Colonic mucosa (tissue), 4 donors: ENCODE measurements at places on chromosomes 5 and 9. TPM values are rescaled to one million over a fixed set of nuclear protein-coding genes. Genes with fewer than 3 reads are reported as not detected.

DNA sequence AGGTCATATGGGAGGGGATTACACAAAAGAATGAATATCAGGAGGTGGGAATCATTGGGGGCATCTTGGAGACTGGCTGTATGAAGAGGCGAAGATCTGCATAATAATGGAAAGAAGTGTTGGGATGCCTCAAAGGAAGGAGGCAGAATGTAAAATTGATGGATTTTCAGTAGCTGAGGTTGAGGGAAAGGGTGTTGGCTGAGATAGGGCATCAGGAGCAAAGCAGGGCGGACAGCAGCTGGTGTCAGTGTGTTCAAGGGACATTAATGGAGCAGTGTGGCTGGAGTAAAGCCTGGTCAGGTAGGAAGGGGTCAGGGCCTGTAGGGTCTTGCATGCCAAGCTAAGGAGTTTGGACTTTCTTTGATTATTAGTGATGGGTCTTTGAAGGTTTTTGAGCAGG is 65.2 kb upstream of the TNFAIP8 start:
- H3K27ac ChIP-seq: no peak overlapping the region
- DNase-seq: no peak
- H3K36me3 ChIP-seq: no peaks in the 10 kb centered on the region

GRCh38 chr5:141493500-141494422 is 4.9 kb downstream of the PCDHGC5 start:
- DNase-seq: no peak
- peaks cover 11% of the 10 kb centered on the region for H3K27me3 ChIP-seq
- H3K4me3 ChIP-seq: no peak overlapping the region
- H3K27ac ChIP-seq: no peak overlapping the region
- no peaks in the 10 kb centered on the region for H3K36me3 ChIP-seq

DNA sequence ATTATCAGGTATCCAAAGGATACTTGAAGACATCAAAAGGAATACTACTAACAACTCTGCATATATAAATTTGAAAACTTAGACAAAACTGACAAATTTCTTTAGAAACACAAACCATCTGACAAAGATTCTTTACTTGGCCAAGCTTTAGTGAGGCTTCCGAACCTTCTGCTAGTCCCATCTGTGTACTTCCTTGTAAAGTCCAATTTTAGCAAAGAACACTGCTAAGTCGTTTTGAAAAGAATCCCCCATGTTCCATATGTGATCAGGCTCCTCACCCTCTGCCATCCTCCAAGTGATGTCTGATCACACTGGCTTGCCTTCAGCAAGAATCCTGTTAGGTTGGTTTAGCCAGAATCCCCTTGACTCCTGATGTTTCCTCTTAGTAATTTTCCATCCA is 150.0 kb upstream of the ACO1 start:
- no peak overlapping the region for H3K27ac ChIP-seq
- no peaks in the 10 kb centered on the region for H3K36me3 ChIP-seq
- H3K4me1 ChIP-seq: no peaks in the 10 kb centered on the region
- H3K27me3 ChIP-seq: no peaks in the 10 kb centered on the region
- no peak overlapping the region for H3K4me3 ChIP-seq

- H3K4me1 ChIP-seq: no peaks in the 10 kb centered on the region
- no peak overlapping the region for H3K27ac ChIP-seq
- DNase-seq: no peak
- H3K27me3 ChIP-seq: no peaks in the 10 kb centered on the region
- H3K36me3 ChIP-seq: no peaks in the 10 kb centered on the region
- no peak overlapping the region for H3K4me3 ChIP-seq
Observed at GRCh38 chr5:8848997-8849594, 696.8 kb downstream of the SEMA5A start.

DNA sequence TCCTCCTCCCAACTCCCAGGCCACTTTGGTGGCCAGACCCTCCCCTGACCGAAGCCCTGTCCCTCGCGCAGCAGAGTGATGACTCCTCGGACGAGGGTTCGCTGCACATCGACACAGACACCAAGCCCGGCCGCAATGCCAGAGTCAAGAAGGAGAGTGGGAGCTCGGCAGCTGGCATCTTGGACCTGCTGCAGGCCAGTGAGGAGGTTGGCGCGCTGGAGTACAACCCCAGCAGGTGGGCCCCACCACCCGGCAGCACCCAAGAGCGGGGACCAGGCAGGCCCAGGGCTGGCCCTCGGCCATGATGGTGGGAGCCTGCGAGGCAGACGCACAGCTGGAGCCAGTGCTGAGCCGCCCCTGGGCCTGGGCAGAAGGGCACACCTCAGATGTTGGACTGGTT is 90.6 kb downstream of the PHF2 start:
- no peak overlapping the region for H3K4me3 ChIP-seq
- no peaks in the 10 kb centered on the region for H3K36me3 ChIP-seq
- DNase-seq: no peak
- no peak overlapping the region for H3K27ac ChIP-seq
- H3K27me3 ChIP-seq: no peaks in the 10 kb centered on the region

DNA sequence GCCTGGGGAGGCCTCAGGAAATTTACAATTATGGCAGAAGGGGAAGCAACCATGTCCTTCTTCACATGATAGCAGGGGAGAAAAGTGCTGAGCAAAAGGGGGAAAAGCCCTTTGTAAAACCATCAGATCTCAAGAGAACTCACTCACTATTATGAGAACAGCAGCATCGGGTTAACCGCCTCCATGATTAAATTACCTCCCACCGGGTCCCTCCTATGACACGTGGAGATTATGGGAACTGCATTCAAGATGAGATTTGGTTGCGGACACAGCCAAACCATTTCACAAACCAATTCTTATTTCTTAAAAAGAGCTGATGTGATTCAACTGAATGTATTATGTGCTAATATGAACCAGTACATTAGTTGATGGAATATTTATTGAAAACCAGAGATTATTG is 63.9 kb downstream of the PARP8 start:
- no peaks in the 10 kb centered on the region for H3K36me3 ChIP-seq
- H3K27ac ChIP-seq: no peak overlapping the region
- no peak overlapping the region for H3K4me3 ChIP-seq
- H3K27me3 ChIP-seq: no peaks in the 10 kb centered on the region
- DNase-seq: no peak

FAM78A gene
- total RNA-seq: 2.0 TPM

GRCh38 chr5:134460551-134460950 is 48.9 kb upstream of the CDKN2AIPNL start:
- no peak for DNase-seq
- H3K4me1 ChIP-seq: peaks cover 9% of the 10 kb centered on the region
- no peak overlapping the region for H3K27ac ChIP-seq
- no peaks in the 10 kb centered on the region for H3K27me3 ChIP-seq
- H3K36me3 ChIP-seq: no peaks in the 10 kb centered on the region

GRCh38 chr5:30991462-30991861 is 202.0 kb upstream of the CDH6 start:
- no peaks in the 10 kb centered on the region for H3K4me1 ChIP-seq
- no peak overlapping the region for H3K27ac ChIP-seq
- no peaks in the 10 kb centered on the region for H3K27me3 ChIP-seq
- no peak for DNase-seq
- H3K4me3 ChIP-seq: no peak overlapping the region
- H3K36me3 ChIP-seq: no peaks in the 10 kb centered on the region

GRCh38 chr5:82466986-82467561 is 188.9 kb upstream of the RPS23 start:
- H3K27ac ChIP-seq: no peak overlapping the region
- H3K36me3 ChIP-seq: no peaks in the 10 kb centered on the region
- no peak overlapping the region for H3K4me3 ChIP-seq
- H3K27me3 ChIP-seq: no peaks in the 10 kb centered on the region

STK32A gene
- total RNA-seq: 0.77 TPM

DNA sequence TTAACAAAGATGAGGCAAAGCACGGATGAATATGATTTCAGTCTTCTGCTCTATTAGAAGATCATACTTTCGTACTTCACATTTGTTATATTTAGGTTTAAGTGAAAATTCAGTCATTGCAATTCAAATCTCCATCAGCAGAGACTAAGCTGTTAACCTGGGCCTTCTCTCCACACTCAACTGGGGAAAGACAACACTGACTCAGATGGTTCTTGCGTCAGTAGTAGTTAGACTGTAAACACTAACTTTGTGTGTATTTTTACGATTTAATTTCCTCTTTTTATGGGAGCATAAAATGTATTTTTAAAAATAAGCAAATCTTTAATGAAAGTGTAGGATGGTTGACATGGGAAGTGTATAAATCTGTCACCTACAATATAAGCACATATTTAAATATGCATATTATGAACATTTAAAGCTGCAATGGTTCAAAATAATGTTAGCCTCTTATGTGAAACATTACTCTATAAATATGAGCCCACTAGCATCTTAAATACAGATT is 42.7 kb upstream of the ZNF608 start:
- no peak overlapping the region for H3K4me3 ChIP-seq
- no peak for DNase-seq
- H3K27ac ChIP-seq: peak overlapping the region; percentile 77
- peaks cover 4% of the 10 kb centered on the region for H3K4me1 ChIP-seq
- no peaks in the 10 kb centered on the region for H3K36me3 ChIP-seq

DNA sequence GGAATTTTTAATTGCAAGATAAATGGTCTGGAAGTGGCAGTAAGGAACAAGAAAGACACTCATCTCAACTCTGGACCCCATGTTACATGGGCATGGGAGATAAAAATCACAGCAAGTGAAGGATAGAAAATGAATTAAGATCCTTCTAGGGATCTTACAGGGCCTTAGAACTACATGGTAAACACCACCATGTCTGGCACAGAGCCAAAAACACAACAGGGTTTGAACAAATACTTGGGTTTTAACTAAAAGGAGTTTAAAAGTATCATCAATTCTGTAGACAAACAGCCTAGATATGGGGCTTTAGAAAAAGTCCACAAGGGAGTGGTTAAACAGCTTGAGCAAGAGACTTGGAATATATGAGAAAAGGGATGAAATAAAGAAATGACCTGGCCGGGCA is 366.4 kb downstream of the ARL15 start:
- H3K27me3 ChIP-seq: no peaks in the 10 kb centered on the region
- no peak for DNase-seq
- H3K36me3 ChIP-seq: no peaks in the 10 kb centered on the region
- H3K27ac ChIP-seq: no peak overlapping the region

DNA sequence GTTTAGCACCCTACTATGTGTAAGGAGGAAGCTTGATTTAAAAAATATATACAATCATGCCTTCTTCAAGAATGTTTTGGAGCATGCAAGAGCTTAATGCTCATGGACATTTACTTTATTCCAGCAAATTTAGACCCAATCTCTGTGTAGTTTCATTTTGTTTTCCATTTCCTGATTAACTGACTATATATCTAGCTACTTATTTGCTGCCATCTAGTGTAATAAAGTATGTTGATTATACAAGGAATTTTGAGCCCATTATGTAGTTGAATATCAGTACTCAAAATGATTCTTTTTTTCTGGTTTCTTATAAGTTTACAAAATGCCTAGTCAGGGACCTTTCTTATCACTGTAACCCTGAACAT is 100.0 kb upstream of the CCDC152 start:
- H3K4me1 ChIP-seq: no peaks in the 10 kb centered on the region
- DNase-seq: no peak
- H3K4me3 ChIP-seq: no peak overlapping the region
- H3K27ac ChIP-seq: no peak overlapping the region
- H3K36me3 ChIP-seq: no peaks in the 10 kb centered on the region

SMIM33 gene
- 5.9 TPM for total RNA-seq

DNA sequence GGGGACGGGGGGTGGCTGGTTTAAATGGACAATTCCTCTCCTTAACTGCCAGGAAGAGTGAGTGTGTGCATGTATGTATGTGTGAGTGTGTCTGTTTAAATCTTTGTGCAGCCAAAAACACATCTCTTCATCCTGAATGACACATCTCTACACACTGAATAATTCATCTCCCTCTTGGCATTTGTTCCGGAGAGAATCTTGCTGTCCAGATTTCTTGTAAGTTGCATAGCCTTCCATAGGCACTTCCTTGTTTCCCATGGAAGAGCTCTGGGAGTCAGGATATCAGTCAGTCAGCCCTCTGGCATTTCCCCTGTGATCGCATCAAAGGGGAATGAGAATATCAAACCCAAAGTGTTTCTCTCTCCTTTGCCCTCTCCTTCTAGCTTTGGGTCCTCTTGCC is 74.7 kb downstream of the WWC1 start:
- H3K27ac ChIP-seq: no peak overlapping the region
- H3K4me1 ChIP-seq: no peaks in the 10 kb centered on the region
- H3K36me3 ChIP-seq: no peaks in the 10 kb centered on the region
- H3K27me3 ChIP-seq: no peaks in the 10 kb centered on the region
- no peak for DNase-seq
